Umbilical cord (tissue), 2 donors: ENCODE measurements at places on chromosomes 2 and 18.

- peak; percentile 40 for DNase-seq
These were observed 145.1 kb upstream of the CCDC195 start for GRCh38 chr2:224861266-224861665.

DNA sequence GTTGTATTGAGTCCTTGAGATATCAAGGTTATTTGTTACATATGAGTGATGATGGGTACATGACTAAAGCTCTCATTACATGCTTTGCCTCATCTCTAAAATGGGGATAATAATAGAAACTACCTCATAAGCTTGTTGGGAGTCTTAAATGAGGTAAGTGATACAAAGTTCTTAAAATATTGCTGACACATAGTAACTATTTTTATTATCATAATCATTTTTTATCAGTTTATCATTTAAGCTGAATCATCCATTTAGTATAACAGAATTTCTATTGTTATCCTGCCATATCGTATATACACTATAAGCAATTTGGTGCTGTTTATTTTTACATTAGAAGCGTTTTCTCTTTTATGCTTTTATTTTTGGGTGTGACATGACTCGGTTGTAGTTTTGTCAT, 871.1 kb downstream of the LRP1B start:
- DNase-seq: no peak

DNA sequence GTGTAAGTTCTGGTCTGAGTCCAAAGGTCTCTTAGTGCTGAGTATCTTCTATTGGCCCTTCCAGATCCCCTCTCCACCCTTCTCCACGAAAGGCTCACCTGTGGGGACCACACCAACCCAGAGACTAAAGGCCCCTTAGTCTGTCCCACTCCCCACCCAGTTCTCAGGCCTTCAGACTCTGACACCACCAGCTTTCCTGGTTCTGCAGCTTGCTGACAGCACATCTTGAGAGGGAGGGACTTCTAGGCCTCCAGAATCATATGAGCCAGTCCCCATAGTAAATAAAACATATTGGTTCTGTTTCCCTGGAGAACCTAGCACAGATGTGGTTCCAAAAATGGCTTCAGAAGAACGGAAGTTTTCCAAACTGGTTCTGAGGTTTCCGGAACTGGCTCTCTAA, 38.5 kb upstream of the KLF11 start:
- no peak for DNase-seq

- peak; percentile 17 for DNase-seq
These were observed 684.7 kb downstream of the EPHA4 start for GRCh38 chr2:220887271-220887870.

- no peak for DNase-seq
These were observed 59.7 kb downstream of the INPP5D start for GRCh38 chr2:233119806-233120205.

GRCh38 chr2:186718122-186718521, 24.3 kb downstream of the FAM171B start:
- DNase-seq: no peak

- no peak for DNase-seq
These were observed 239.3 kb downstream of the HAUS1 start for GRCh38 chr18:46343456-46343855.

- peak; percentile 38 for DNase-seq
These were observed 57.3 kb upstream of the PSMD14 start for GRCh38 chr2:161250864-161251436.

GRCh38 chr18:13628211-13628610, 98.1 kb downstream of the FAM210A start:
- DNase-seq: no peak
